Cortex of kidney (tissue), 1 donor: ENCODE measurements at places on chromosomes 6 and 20.

DNA sequence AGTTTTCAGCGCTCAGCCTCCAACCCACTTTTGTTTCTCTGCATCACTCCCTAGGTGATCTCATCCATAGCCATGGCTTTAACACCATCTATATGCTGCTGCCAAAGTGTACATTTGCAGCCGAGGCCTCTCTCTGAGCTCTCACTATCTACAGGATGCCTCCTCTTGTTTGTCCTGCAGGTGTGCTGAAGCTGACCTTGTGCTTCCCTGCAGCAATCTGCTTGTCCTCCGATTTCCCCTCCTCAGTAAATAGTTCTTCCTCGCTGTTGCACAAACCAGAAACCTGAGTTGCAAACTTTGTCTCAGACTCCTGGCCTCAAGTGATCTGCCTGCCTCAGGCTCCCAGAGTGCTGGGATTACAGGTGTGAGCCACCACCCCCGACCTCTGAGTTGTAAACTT lies 3.7 kb upstream of the TXNDC5 start:
- DNase-seq = no peak

DNA sequence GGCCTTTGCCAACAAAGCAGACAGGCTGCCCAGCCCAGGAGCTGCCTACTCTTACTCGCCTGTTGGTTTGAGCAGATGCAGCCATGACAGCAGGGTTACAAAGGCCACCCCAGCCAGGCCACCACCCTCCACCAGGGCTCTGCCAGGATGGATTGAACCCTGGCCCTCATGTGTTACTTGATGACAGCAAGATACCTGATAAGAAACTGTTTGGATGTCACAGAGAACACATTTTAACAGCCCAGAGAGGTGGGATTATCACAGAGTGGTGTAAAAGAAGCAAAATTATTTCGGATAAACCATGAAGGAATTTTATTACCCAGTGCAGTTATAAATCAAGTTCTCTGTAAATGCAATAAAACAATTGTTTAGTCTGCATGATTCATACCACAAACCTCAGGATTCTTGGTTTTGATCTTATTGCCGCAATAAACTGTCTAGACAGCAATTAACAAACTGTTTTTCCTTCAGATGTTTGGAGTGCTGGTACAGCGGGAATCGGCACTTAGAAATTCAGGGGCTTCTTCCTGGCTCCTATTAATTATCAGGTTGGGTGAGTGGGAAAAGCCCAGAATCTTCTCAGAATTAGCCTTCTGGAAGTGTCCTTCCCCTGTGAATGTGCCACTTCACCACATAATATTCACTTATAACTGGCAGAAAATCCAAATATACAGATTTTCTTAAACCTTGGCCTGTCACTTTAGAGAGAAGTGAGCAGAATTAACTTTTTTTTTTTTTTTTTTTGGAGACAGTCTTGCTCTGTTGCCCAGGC lies 58.0 kb upstream of the SALL4 start:
- no peak for DNase-seq

- DNase-seq = no peak
Observed at GRCh38 chr6:42367353-42368011, 84.2 kb downstream of the TRERF1 start.

GRCh38 chr6:136069119-136069518 lies 181.0 kb downstream of the MTFR2 start:
- no peak for DNase-seq

GRCh38 chr6:73631849-73632248 lies 21.9 kb downstream of the SLC17A5 start:
- DNase-seq = no peak

DNA sequence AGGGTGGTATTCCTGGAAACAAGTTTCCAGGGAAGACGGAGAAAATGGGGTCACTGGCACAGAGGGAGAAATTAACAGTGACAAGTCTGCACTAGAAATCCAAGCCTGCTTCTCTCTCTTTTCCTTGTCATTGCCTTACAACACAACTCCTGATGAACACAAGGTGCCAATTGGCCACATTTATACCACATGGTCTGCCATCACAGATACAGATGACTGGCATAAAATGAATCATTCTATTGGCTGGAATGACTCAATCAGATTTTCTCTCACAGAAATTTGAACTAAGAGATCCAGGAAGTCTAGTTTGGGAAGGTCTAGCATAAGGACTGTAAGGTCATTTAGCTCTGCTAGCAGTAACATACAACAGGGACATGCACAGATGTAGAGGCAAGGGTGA lies 190.3 kb downstream of the LINC00237 start:
- no peak for DNase-seq

DNA sequence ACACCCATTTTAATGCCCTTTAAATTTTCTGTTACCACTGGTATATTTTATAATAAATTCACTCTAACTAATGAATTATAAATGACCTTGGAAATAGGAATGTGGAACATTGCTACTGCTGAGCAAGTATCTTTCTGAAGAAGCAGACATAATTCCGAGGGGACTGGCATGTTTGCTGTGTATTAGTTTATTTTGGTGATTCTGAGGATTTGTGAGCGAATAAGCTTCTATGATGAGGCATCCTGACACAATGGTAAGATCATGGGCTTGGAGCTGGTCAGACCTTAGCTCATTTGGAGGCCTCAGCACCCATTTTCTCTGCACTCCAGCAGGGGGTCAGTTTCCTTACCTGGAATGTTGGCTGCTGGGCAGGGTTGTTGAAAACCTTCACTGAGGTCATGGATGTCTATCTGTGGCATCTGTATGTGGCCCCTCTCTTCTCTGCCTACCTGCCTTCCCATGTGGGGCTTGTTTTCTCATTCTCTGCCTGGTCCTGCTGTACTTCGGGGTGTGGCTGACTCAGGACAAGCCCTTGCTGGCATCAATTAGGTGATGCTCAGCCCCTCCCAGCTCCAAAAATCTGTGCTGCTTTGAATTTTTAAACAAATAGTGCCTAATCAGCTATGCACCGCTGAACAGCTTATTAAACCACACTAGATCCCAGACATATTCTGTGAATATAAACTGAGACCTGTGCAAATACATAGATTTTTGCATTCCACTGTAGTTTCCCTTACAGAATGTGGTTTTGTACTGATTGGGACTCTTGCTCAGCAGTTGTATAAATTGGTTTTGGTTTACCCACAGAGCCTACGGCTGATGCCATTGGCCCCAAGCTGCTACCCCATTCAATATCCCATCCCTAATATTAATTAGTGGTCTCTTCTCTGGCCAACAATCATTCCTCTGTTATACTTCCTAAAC lies 10.7 kb downstream of the ARID1B start:
- DNase-seq = no peak
